ENCODE measurements at places on chromosomes 1 and 21. TPM values are rescaled to one million over a fixed set of nuclear protein-coding genes. Genes with fewer than 3 reads are reported as not detected.

CCDC17 gene
- polyA plus RNA-seq: 0.17 TPM

DNMT3L gene
- not detected for polyA plus RNA-seq

C1orf56 gene
- polyA plus RNA-seq: 0.66 TPM

SYNC gene
- 7.6 TPM for polyA plus RNA-seq

ARHGEF16 gene
- 7.6 TPM for polyA plus RNA-seq

PTAFR gene
- polyA plus RNA-seq: 38.1 TPM

SLC1A7 gene
- not detected for polyA plus RNA-seq

OR14K1 gene
- polyA plus RNA-seq: not detected

PLA2G2D gene
- polyA plus RNA-seq: not detected

C1orf141 gene
- not detected for polyA plus RNA-seq

USP24 gene
- polyA plus RNA-seq: 11.3 TPM

MDM4 gene
- 5.1 TPM for polyA plus RNA-seq

NES gene
- 0.06 TPM for polyA plus RNA-seq
